ENCODE measurements at places on chromosomes 12 and 14. TPM values are rescaled to one million over a fixed set of nuclear protein-coding genes. Genes with fewer than 3 reads are reported as not detected.

Gene WNT1
- total RNA-seq: 0.42 TPM

Gene NOS1
- total RNA-seq: not detected

Gene MEG3
- not detected for total RNA-seq

- H3K36me3 ChIP-seq: no peaks in the 10 kb centered on the region
- H3K27me3 ChIP-seq: no peaks in the 10 kb centered on the region
- DNase-seq: no peak
- H3K27ac ChIP-seq: no peak overlapping the region
Observed at GRCh38 chr14:90582166-90582565, 185.3 kb downstream of the CALM1 start.

DNA sequence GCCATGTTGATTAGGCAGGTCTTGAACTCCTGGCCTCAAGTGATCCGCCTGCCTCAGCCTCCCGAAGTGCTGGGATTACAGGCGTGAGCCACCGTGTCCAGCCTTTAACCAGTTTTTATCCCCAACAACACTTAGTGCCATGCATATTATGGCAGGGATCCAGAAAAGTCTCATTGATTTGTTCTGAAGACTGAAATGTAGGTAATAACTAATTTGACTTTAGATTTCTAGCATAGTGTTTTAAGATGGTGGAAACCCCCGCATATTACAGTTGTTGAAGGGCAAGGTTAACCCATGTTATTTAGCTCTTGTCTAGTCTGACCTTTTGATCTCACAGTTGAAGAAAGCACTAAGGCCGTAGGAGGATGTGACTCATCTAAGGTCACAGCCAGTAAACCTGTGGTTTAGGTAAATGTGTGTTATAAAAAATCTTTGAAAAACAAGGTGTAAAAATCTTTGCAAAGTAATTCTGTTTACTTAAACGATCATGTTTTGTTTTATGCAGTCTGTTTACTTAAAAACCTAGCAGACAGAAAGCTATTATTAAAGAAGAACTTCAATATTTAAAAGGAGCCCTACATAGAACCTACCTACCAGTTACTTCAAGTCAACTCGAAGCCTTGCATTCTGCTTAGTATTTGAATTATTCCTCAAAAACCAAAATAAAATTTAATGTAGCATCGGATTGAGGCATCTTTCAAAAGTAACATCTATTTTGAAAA lies 24.8 kb downstream of the BICDL1 start:
- peak; percentile 67 for DNase-seq
- peaks cover 45% of the 10 kb centered on the region for H3K36me3 ChIP-seq
- no peaks in the 10 kb centered on the region for H3K27me3 ChIP-seq
- H3K27ac ChIP-seq: peak overlapping the region; percentile 92
- H3K4me1 ChIP-seq: peaks cover 100% of the 10 kb centered on the region

DNA sequence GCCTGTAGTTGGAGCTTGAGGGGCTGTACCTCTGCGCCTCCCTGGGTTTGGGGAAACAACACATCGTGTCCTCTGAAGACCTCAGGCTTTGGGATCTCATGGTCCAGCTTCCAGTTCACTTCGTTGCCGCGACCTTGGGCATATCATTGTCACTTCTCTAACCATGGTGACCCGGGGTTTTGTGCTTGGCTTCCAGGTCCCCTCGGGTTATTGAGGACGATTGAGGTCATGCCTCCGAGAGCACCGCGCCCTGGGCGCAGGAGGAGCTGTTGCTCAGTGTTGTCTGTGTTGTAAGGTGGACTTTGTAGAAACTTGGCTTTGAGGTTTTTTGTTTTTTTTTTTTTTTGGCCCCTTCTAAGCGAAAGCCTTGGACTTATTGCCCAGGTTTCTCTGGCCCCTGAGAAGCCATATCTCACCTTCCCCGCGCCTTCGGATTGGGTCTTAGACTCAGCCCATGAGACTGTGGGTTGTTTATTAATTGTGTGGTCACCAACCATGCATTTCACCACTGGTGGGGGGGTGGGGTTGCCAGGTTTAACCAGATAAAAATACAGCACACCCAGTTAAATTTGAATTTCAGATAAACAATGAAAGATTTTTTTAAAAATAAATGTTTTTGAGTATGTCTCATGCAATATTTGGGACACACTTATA lies 2.6 kb downstream of the BCL7A start:
- peaks cover 2% of the 10 kb centered on the region for H3K36me3 ChIP-seq
- DNase-seq: no peak
- no peak overlapping the region for H3K27ac ChIP-seq
- peaks cover 24% of the 10 kb centered on the region for H3K4me1 ChIP-seq

DNA sequence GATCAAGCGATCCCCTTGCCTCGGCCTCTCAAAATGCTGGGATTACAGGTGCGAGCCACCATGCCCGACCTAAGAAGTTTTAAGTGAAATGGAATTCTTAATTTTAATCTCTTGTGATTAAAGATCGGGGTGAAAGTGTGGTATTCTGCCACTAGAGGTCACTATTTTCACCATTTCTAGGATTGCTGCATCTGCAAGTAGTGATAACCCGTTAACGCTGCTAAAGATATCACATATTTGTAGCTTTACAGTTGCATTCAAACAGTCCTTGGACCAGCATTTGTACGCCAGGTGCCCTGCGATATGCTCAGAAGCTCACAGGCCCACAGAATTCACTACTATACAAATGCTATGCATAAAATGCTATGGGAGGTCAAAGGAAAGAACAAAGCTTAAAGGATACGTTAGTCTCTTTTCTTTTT lies 19.3 kb downstream of the CCDC62 start:
- no peak overlapping the region for H3K27ac ChIP-seq
- no peak for DNase-seq
- H3K27me3 ChIP-seq: no peaks in the 10 kb centered on the region
- H3K4me3 ChIP-seq: no peak overlapping the region
- no peaks in the 10 kb centered on the region for H3K36me3 ChIP-seq

DNA sequence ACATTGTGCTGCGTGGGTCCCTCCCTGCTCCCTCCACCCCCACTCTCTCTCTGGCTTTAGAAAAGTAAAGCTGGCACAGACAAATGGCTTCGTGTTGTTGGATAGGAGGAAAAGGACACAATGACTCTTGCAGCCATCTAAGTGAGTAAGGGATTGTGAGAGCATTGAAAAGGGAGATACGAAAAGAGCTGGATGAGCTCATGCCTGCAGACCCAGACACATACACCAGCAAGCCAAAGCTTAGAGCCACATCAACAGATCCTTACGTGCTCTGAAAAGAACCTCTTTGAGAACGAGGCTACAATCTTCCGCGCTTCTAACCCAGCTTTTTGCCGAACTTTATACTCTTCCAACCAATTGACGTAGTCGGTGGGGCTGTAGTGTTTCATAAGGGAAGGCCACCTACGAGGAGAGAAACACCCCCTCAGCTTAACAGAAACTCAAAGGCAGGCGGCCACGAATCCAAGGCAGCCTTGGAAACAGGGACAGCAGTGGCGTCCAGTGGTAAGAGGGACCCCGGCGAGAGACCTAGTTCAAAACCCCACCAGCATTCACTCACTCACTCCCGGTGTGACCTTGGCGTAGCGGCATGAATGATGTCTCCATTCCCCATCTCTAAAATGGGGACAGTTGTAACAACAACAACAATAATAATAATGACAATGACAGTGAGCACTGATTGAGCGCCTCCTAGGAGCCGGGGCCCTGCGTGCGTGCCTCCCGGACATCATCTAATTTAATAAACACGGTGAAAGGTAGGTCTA lies 1.1 kb downstream of the FBXO21 start:
- DNase-seq: no peak
- H3K27me3 ChIP-seq: no peaks in the 10 kb centered on the region
- H3K4me3 ChIP-seq: peak overlapping the region; percentile 91
- peaks cover 29% of the 10 kb centered on the region for H3K4me1 ChIP-seq
- peaks cover 15% of the 10 kb centered on the region for H3K36me3 ChIP-seq
- peak overlapping the region; percentile 31 for H3K27ac ChIP-seq

GRCh38 chr12:3446653-3447270 lies 44.2 kb upstream of the PRMT8 start:
- no peak overlapping the region for H3K27ac ChIP-seq
- H3K4me1 ChIP-seq: no peaks in the 10 kb centered on the region
- peaks cover 13% of the 10 kb centered on the region for H3K27me3 ChIP-seq
- no peaks in the 10 kb centered on the region for H3K36me3 ChIP-seq

DNA sequence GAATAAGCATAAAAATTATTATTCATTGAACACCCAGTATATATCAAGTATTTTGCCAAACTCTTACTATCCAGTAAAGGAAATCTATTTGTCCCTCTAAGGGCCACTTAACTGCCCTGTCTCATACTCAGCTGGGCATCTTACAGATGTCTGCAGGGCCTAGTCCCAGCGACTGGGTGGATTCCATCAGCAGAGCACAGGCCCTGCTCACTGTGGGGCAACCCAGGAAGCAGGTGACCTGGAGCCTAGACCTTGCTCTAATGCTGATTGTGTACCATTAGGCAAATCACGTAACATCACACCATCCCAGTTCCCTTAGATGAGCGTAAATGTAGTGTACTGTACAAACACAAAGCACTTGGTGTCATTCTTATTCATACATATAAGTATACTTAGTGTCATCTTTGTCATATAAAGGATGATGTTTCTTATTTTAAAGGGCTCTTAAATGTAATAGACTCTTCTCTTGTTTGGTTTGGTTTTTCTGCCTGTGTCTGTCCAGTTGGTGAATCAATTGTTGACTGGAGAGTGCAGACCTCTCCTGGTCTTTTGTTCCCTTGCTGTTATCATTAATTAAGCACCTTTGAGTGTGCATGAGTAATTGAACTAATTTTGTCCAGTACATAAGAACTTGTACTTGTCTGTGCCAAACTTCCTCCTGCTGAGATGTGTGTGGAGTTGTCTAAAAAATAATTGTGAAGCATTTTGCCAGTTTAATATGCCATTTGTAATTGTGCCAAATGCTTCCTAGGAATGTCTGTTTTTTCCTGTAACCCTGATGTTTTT lies 49.3 kb downstream of the RAB35 start:
- H3K36me3 ChIP-seq: peaks cover 35% of the 10 kb centered on the region
- peaks cover 9% of the 10 kb centered on the region for H3K4me1 ChIP-seq
- no peak overlapping the region for H3K4me3 ChIP-seq
- H3K27me3 ChIP-seq: no peaks in the 10 kb centered on the region
- no peak for DNase-seq
- peak overlapping the region; percentile 76 for H3K27ac ChIP-seq

- H3K36me3 ChIP-seq: no peaks in the 10 kb centered on the region
- H3K27ac ChIP-seq: no peak overlapping the region
- no peak for DNase-seq
- no peaks in the 10 kb centered on the region for H3K4me1 ChIP-seq
- no peak overlapping the region for H3K4me3 ChIP-seq
- H3K27me3 ChIP-seq: peaks cover 6% of the 10 kb centered on the region
Observed at GRCh38 chr12:74412606-74413230, 124.9 kb upstream of the ATXN7L3B start.

- no peaks in the 10 kb centered on the region for H3K27me3 ChIP-seq
- no peaks in the 10 kb centered on the region for H3K36me3 ChIP-seq
- no peak overlapping the region for H3K4me3 ChIP-seq
- H3K27ac ChIP-seq: no peak overlapping the region
- no peak for DNase-seq
- H3K4me1 ChIP-seq: peaks cover 18% of the 10 kb centered on the region
Observed at GRCh38 chr14:91728616-91729183, 3.2 kb downstream of the CATSPERB start.

DNA sequence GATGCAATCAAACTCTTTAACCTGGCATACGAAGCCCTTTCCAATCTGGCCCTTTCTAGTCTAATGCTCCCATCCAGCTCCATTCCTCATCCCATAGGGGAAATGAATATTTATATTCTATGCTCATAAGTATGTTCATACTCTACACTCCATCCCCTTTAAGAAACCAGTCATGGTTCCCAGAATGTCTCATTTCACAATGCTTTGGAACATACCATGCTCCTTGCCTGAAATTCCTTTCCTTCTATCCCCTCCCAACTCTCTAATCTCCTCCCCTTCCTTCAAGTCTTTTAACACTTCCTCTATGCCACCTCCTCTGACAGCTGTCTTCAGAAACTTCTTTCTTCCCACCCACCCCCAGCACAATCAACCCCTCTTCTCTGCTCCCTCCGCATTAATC lies 207.0 kb upstream of the CAND1 start:
- no peaks in the 10 kb centered on the region for H3K4me1 ChIP-seq
- no peak for DNase-seq
- H3K27ac ChIP-seq: no peak overlapping the region
- H3K4me3 ChIP-seq: no peak overlapping the region

- H3K4me3 ChIP-seq: no peak overlapping the region
- DNase-seq: no peak
- no peak overlapping the region for H3K27ac ChIP-seq
- no peaks in the 10 kb centered on the region for H3K4me1 ChIP-seq
Observed at GRCh38 chr14:54174457-54174856, 217.8 kb upstream of the BMP4 start.

GRCh38 chr12:65620046-65620445 lies 204.2 kb upstream of the HMGA2 start:
- peaks cover 6% of the 10 kb centered on the region for H3K4me1 ChIP-seq
- DNase-seq: no peak
- peaks cover 31% of the 10 kb centered on the region for H3K27me3 ChIP-seq
- H3K36me3 ChIP-seq: no peaks in the 10 kb centered on the region

DNA sequence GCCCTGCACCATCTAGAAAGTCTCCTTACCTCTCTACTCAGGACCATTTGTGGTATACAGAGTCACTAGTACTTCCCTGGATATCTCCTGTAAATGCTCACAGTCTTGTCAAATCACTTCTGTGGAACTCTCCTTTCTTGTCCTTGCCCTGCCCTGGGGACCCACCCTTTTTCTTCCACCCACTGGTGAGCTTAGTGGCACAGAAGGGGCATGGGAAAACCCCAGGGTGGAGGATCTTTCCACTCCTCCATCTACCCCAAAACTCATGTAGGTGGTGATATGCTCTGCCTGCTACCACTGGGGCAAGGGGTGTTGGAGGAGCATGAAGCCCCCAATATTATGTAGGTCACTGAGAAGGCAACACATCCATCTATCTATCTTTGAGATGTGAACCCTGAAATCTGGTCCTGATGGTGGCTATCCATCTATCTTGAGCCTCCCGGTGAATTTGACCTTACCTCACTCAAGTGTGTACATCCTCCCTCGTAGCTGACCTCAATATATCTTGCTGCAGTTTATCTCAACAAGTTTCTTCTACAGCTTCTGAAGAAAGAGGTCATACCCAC lies 943 bp downstream of the TESPA1 start:
- H3K4me3 ChIP-seq: peak overlapping the region; percentile 78
- H3K36me3 ChIP-seq: peaks cover 22% of the 10 kb centered on the region
- H3K4me1 ChIP-seq: peaks cover 79% of the 10 kb centered on the region

DNA sequence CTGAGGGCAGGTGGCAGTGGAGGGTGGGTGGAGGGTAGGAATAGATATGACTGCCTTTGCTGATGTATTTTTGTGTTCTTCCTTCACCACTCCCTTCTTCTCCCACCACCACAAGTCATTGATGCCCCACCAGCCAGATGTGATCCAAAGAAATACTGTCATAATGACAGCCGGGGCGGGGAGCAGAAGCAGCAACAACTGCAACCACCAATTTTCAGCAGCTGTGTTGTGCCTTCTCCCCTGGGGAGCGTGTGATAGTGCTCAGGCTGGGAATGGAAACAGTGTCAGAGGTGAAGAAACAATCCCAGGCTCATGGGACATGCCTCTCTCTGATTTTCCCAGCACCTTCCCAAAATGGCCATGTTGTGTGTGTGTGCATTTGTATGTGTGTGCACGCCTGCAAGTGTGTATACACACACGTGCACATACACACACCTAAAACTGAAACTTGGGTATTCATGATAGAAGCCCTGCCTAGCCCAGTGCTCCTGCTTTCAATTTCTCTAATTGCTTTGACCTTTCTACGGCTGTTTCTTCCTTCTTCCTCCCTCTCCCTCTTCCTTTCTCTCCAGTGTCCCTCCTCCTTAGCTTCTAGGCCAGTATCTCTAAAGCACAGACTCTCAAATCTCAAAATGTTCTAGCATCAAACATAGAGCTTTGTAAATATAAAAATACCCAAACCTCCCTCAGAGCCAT lies 299.2 kb upstream of the FKBP4 start:
- no peak overlapping the region for H3K27ac ChIP-seq
- H3K36me3 ChIP-seq: no peaks in the 10 kb centered on the region
- H3K27me3 ChIP-seq: peaks cover 31% of the 10 kb centered on the region
- DNase-seq: no peak
- H3K4me1 ChIP-seq: no peaks in the 10 kb centered on the region
